ENCODE measurements at places on chromosomes 13 and 19. TPM values are rescaled to one million over a fixed set of nuclear protein-coding genes. Genes with fewer than 3 reads are reported as not detected.

The ZNF256 gene
- total RNA-seq = 5.5 TPM

The C2CD4C gene
- total RNA-seq = 0.29 TPM

The CD209 gene
- total RNA-seq = not detected

The MUC16 gene
- total RNA-seq = 0.15 TPM

The CEACAM16 gene
- not detected for total RNA-seq

The MBD3L2 gene
- not detected for total RNA-seq

The RNF225 gene
- not detected for total RNA-seq

The GNA15 gene
- total RNA-seq = not detected

The ZIK1 gene
- total RNA-seq = 0.46 TPM

The LRRC63 gene
- total RNA-seq = 0.26 TPM

The CEBPA gene
- total RNA-seq = 2.9 TPM

The SLC10A2 gene
- not detected for total RNA-seq
